ENCODE measurements at places on chromosomes 1 and 21.

DNA sequence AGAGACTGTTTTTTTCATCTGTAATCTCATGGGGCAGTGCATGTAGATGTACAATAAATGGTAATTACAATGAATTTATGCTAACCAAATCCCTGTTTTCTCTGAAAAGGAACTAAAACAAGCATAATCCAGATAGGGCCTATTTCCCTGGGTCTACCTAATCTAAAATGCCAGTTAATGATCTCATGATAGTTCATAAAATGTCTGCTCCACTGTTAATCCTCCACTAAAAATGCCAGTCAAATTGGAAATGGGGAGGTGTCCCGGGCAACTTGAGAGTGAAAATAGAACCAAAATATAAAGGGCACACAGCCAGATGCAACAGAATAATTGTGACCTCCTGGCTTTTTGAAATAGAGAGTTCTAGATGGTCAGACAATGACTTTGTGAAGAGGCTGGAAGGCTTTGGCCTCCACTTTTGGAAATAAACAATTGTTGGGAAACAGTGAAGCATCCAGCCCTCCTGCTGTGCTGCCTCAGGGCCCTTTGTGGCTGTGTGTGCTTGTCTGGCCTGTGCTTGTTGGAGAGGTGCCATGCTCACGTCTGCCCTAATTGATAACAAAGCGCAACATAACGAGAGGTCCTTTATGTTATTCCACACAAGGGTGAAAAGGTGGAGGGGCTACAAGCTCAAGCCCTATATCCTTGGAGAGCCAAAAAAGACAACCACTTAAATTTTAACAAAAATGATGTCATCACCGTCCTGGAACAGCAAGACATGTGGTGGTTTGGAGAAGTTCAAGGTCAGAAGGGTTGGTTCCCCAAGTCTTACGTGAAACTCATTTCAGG lies 97.7 kb downstream of the ATP5PO start:
- DNase-seq: no peak

DNA sequence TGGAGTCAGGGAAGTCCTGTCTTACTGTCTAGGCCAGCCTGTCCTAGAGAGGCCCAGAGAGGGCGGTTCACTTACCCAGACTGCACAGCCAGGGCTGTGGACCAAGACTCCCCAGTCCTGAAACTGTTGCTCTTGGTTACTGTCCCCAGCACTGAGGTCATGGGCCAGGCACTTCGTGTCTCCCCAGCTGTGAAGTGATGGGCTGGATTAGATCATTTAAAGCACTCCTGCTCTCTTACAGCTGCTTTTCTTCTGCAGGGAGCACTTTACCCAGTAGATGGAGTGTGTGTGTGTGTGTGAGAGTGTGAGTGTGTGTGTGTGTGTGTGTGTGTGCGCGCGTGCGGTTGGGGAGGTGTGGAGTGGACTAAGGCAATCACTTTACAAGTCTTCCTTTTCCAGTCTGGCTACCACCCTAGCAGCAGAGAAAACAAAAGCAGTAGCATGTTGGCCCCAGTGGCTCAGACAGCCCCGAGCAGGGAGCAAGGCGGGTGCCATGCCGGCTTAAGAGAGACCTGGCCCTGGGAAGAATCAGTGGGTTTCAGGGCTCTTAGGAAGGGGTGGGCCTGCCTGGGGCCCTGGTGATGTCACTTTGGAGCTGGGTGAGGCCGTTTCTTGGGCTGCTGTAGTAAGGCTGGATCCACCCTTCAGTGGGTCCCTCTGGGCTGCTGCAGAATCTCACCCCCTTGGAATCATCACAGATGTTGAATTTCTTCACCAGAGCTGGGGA lies 2.4 kb downstream of the SPSB1 start:
- no peak for DNase-seq

DNA sequence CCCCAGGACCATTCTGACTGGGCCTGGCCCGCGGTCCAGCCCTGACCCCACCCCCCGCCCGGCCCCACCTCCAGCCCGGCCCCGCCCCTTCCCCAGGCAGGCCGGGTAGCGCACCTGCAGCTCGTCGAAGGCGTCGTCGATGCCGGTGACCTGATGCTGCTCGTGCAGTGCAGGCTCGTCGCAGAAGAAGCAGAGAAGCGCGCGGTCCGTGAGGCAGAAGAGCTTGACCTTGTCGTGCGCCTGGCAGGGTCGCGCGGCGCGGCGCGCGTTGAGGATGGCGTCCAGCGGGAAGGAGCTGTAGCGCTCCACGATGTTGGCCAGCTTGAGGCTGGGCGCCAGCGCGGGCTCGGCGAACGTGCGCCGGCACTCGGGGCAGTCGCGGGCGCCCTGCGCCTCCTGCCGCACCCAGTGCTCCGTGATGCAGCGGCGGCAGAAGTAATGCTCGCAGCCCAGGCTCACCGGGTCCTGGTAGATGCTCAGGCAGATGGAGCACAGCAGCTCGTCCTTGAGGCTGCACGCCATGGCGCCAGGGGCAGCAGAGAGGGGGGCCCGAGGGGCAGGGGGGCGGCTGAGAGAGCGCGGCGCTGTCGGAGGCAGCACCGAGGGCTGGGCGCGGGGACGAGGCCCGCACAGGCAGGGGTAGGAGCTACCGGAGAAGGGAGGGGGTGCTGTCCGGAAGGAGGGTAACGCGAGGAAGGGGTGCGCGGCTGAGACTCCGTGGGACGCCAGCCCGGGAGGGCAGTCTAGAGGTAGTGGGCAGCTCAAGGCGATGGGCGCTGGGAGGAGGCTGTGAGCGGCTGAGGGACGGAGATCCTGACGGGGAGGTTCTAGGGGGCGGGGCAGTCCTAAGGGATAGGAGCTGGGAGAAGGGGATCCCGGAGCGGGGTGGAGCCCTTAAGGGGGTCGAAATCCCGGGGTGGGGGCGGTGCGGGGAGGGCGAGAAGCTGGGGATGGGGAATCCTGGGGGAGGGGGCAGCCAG lies 642 bp downstream of the TRIM62 start:
- no peak for DNase-seq

- DNase-seq: no peak
Observed at GRCh38 chr1:218207194-218207593, 77.9 kb upstream of the RRP15 start.

- no peak for DNase-seq
Observed at GRCh38 chr1:162206749-162207635, 137.5 kb downstream of the NOS1AP start.

DNA sequence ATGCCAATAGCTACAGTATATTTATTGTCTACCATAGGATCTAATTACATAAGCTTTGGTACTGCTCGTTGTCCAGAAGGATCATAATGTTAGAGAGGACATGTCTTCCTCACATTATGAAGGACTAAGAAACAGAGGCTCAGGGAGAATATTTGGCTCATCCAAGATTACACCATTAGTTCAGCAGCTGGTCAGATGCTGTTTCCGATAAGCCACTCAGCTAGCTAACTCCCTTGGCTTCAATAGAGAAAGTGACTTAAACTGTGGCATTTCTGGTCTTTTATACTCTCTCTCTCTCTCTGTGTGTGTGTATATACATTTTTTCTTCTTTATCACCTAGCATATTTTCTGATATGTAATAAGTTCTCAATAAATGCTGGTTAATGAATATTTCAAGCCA lies 70.4 kb downstream of the DDR2 start:
- no peak for DNase-seq

DNA sequence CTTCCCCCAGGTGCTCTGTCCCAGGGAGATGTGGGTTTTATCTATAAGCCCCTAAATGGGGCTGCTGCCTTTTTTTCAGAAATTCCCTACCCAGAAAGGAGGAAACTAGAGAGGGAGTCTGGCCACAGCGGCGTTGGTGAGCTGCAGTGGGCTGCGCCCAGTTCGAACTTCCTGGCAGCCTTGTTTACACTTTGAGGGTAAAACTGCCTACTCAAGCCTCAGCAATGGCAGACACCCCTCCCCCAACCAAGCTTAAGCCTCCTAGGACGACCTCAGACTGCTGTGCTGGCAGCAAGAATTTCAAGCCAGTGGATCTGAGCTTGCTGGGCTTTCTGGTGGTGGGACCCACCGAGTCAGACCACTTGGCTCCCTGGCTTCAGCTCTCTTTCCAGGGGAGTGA lies 46.2 kb upstream of the PAPPA2 start:
- DNase-seq: no peak

DNA sequence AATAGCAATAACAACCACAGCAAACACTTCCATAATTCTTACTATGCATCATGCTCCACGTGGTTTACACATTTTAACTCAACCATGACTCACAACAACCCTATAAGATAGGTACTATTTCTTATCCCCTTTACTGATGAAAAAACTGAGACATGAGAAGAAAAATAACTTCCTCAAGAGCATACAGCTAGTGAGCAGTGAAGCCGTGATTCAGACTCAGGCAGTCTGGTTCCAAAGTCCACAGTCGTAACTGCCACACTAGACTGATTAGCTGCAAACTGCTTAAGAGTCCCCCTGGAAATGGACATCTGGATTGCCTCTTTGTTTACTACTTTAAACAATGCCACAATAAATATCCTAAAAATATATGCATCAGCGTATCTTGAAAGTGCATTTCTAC lies 55.7 kb downstream of the PLD5 start:
- no peak for DNase-seq

DNA sequence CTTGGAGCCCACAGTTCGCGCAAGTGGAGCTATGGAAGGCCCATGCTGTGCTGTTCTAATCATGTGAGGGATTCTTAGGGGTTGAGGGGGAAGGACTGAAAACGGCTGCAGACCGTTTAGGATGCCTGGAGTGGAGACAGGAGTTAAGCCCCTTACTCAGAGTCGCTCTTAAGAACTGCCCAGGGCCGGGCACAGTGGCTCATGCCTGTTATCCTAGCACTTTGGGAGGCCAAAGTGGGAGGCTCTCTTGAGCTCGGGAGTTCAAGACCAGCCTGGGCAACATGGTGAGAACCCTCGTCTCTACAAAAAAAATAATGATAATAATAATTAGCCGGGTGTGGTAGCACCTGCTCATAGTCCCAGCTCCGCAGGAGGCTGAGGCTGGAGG lies 1.1 kb downstream of the ZNF672 start:
- no peak for DNase-seq

- DNase-seq: no peak
Observed at GRCh38 chr1:229661022-229661877, 35.2 kb downstream of the URB2 start.

GRCh38 chr1:167927046-167927754 lies 9.3 kb upstream of the DCAF6 start:
- no peak for DNase-seq

GRCh38 chr1:169133801-169134502 lies 27.5 kb downstream of the ATP1B1 start:
- DNase-seq: no peak

DNA sequence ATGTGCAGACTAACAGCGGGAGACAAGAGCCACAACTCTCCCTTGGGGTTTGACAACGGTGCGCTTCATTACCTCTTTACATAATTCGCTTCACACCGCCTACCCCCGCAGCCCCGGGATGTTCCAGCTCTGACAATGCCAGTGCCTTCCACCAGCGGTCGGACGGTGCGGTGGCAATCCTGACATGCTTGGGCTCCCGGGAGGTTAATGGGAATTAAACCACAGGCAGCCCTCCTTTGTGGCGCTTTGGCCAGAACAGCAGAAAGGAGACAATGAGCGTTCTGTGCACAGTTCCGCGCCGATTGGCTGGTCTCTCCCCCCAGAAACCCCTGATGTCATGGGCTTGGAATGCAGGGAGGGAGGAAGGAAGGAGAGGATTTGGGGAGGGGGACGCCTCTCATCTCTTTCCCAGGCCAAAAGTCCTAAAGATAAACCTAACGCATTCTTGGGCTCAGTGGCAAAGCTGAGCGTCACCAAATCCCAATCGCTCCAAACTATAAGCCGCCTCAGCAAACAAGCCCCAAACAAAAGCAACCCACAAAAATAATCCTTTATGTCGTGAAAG lies 1.3 kb downstream of the CNN3 start:
- no peak for DNase-seq

DNA sequence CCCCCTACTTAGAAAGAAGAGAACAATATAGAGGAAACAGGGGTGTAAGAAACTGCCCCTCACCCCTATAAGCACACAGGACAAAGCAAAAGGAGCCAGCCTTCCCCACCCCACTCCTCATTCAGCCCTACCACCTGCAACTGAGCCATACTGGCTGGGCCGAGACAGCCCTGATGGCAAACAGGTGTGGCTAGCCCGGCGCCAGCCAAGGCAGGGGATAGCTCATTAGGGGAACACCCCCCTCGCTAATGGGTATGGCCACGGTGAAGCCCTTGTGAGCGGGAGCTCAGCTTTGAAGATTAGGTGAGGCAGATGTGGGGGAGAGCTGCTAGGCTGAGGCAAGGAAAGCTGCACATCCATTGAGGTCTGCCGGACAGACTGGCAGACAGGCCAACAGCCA lies 65.5 kb downstream of the ERI3 start:
- no peak for DNase-seq

- no peak for DNase-seq
Observed at GRCh38 chr1:53326598-53327181, 1.2 kb downstream of the LRP8 start.

DNA sequence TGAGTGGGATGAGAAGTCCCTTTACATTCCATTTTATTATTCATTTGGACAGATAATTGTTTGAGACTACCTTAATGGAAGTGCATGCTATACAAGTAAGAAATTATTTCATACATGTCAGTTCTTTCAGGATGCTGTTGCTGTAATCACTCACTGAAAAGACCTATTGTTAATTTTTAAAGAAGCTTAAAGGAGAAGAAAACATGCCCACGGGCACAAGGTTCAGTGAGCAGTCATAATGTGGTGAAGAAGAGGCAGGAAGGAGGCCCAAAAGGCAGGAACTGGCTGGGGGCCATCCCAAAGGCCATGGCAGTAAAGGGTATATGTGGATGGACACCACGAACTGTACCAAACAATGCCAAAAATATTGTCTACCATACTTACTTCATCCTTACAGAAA lies 206.0 kb downstream of the LYPLAL1 start:
- DNase-seq: no peak

DNA sequence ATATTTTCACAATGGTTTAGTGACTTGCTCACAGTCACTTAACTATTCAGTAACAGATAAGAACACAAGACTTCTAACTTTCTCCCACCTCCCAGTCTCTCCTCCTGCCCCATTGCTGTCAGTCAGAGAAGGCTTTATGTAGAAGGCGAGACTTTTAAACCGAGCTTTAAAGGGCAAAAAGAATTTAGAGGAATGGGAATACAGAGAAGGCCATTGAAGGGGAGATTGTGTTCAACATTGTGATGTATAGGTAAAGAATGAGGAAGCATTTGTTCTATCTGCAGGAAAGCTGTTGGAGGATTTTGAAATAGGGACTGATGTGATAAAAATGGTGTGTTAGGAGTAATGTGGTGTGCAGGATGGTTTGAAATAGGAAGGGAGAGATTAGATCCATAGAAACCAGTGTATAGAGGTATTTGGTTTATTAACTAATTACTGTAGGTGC lies 7.3 kb downstream of the POU2F1 start:
- DNase-seq: no peak

Data from esophagus squamous epithelium (tissue), 5 donors.